NCI-H1694 treated with DMSO at 0.1 percent for 48 hours (cell line): ENCODE measurements at places on chromosomes 11 and 22.
A peak's percentile ranks its signal among the peaks of the same experiment; 100 is the strongest.

DNA sequence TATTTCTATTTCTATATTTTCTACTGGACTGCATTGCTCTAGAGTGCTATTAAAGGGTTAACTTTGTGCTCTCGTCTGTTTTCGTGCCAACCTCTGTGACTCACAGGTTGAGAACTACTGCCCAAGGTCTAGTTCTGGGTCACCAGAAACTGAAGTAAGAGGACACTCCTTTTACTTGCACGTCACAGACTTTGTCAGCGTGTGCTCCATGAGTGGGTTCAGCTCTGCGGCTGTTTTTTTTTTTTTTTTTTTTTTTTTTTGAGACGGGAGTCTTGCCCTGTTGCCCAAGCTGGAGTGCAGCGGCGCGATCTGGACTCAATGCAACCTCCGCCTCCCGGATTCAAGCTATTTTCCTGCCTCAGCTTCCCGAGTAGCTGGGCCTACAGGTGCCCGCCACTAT is 49.8 kb downstream of the CLMP start:
- peak; percentile 8 for DNase-seq

- DNase-seq, result no peak
Measured at GRCh38 chr22:26783885-26784284, 126.5 kb downstream of the MIAT start.

DNA sequence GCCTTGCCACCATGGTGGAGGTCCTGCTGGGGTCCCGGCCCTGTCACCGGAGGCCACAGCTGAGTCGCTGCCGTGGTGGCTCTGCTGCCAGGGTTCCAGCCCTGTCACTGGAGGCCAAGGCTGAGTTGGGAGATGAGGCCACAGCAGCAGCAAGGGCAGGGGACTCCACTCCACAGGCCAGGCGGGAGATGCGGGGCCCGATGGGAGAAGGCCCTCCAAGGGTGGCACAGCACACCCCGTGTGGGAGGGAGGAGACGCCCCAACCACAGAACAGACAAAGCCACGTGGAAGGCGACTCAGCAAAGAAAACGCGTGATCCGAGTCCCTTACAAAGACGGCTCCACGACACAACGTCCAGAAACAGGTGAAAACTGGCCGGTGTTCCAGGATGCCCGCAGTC is 159.3 kb downstream of the BRD1 start:
- DNase-seq, result no peak

DNA sequence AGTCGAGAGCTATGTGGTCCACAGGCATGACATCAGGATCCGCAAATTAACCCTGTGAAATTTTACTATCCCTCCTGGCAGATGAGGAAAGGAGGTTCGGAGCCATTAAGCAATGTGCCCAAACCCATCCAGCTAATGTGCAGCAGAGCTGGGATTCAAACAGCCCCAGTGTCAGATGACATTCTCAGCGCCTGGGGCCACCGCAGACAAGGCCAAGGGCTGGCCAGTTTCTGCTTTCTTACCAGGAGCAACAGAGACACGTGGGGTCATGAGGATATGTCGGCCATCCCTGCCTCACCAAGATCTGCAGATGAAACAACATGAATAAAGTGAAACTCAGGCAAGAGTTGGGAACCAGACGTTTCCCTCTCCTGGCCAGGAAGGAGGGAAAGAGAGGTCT is 110.2 kb downstream of the TENM4 start:
- DNase-seq, result no peak

- DNase-seq, result no peak
Measured at GRCh38 chr11:59818572-59818971, 8.0 kb upstream of the MRPL16 start.

DNA sequence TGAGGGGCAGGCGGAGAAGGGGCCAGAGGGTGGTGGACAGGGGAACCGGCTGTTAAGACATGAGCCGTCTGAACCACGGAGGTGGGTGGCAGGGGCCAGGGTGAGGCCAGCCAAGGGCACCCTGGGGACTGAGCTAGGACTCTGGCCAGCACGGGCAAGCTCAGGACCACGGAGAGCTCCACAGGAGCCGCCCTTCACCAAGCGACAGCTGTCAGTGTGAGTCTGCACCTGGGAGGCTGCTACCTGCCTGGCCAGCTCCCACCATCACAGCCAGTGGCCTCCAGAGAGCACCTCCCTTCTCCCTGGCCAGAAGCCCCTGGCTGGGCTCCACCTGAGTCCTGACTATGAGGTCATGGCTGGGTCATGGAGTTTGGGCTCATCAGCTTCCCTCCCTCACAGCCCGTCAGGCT is 21.6 kb downstream of the MGAT3 start:
- no peak for DNase-seq

- no peak for DNase-seq
Measured at GRCh38 chr11:9004183-9004926, 554 bp upstream of the NRIP3 start.

GRCh38 chr11:68939583-68940555 is 36.2 kb downstream of the IGHMBP2 start:
- no peak for DNase-seq

DNA sequence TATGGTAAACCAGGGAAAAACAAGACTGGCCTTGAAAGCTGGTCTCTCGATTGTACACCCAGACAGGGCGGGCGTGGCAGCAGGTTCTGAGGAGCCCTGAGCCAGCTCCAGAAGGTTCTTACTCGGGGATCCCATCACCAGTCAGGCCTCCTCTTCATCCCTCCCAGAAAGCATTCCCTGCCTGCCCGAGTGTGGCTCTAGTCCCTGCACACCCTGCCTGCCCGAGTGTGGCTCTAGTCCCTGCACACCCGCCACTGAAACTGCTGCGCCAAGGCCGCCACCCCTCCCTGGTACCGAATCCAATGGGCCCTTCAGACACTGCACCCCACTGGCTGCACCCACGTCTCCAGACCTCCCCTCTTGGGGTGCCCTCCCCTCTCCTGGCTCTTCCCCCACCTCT is 30.1 kb downstream of the KIAA0930 start:
- DNase-seq, result no peak

DNA sequence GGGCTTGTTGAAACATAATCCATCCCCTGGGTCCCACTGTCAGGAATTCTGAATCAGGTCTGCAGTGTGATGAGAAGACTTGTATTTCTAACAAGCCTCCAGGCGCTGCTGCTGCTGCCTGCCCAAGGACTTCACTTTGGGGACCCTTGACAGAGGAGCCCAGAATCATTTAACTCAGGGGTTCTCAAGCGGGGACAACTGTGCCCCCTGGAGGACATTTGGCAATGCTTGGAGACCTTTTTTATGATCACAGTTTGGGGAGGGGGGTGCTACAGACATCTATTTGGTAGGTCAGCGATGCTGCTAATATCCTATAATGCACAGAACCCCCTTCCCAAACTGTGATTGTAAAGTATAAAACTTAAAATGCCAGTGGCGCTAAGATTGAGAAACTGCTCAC is 312.8 kb downstream of the OPCML start:
- no peak for DNase-seq

GRCh38 chr11:131889146-131889577 is 518.7 kb downstream of the NTM start:
- no peak for DNase-seq
